CD4-positive, alpha-beta memory T cell (primary cell): ENCODE measurements at places on chromosomes 6 and 20. TPM values are rescaled to one million over a fixed set of nuclear protein-coding genes. Genes with fewer than 3 reads are reported as not detected.

DNA sequence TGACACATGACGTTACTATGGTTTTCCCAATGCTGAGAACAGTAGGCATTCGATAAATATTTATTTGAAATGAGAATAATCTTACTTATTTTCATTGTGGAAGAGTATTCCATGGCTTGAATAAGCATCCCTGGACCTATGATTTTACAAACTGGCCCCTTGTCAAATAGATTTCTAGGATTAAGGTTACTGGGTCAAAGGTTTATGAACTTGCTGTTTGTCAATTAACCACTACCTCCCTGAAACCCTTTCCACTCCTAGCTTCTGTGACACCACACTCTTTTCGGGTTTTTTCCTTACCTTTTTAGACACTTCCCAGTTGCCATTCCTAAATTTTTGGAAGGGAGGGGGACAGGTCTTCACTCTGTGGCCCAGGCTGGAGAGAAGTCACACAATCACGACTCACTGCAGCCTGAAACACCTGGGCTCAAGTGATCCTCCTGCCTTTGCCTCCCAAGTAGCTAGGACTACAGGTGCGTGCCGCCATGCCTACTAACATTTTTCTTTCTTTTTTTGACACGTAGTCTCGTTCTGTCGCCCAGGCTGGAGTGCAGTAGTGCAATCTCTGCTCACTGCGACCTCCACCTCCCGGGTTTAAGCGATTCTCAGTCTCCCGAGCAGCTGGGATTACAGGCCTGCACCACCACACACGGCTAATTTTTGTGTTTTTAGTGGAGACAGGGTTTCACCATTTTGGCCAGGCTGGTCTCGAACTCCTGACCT, 5.1 kb upstream of the SRSF6 start:
- no peaks in the 10 kb centered on the region for H3K36me3 ChIP-seq
- no peaks in the 10 kb centered on the region for H3K27me3 ChIP-seq
- DNase-seq, result no peak
- H3K27ac ChIP-seq, result no peak overlapping the region
- H3K4me3 ChIP-seq, result no peak overlapping the region

DNA sequence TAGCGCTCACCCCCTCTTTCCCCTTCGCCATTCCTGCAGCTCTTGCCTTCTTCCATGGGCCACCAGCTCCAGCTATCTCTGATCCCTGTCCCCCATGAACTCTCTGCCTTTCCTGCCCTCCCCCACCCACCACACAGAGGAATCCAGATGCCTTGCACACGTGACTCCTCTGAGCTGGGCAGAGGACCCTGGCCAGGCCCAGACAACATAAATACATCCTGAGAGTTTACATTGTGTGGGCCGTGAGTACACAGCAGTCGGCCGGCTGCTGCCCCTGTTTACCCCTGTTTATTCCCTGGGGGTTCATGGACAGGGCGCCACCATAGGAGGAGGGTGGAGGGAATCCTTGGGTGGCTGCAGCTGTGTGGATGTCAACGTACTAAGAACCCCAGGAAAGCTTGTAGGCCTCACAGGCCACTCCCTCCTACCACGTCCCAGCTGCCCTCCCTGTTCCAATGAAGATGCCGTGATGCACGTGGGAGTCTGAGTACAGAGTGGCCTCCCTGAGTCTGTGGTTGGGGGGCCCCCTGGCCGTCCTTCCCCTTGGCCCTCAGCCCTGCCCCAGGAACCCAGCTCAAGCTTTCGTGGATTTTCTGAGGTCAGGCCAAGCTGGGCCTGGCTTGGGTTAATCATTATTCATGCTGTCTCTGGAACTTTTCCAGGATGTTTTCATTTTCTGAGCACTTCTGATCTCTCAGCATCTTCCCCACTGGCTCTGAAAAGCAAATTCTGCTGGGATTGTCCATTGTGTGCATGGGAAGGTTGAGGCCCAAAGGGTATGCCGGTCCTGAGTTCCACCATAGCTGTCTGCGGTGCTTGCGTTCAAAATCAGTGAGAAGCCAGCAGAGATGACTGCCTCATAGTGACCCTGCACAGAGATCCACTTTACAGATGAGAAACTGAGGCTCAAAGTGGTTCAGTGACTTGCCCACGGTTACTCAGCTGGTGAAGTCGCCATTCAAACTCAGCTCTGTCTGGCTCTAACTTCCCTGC, 136.3 kb downstream of the MRPL14 start:
- no peak for DNase-seq
- H3K27me3 ChIP-seq, result no peaks in the 10 kb centered on the region
- H3K4me3 ChIP-seq, result no peak overlapping the region

The MUC22 gene
- not detected for polyA plus RNA-seq

- no peak overlapping the region for H3K27ac ChIP-seq
- no peaks in the 10 kb centered on the region for H3K4me1 ChIP-seq
- H3K36me3 ChIP-seq, result no peaks in the 10 kb centered on the region
- H3K27me3 ChIP-seq, result peaks cover 9% of the 10 kb centered on the region
These were observed 43.0 kb upstream of the NELFCD start for GRCh38 chr20:58938078-58938477.

- H3K27ac ChIP-seq, result no peak overlapping the region
- no peaks in the 10 kb centered on the region for H3K27me3 ChIP-seq
- H3K4me1 ChIP-seq, result no peaks in the 10 kb centered on the region
- no peak for DNase-seq
- no peaks in the 10 kb centered on the region for H3K36me3 ChIP-seq
- H3K4me3 ChIP-seq, result no peak overlapping the region
These were observed 27.4 kb downstream of the UBE3D start for GRCh38 chr6:83038246-83038645.

- peak; percentile 69 for DNase-seq
- H3K36me3 ChIP-seq, result no peaks in the 10 kb centered on the region
- peaks cover 5% of the 10 kb centered on the region for H3K27me3 ChIP-seq
- peaks cover 7% of the 10 kb centered on the region for H3K4me1 ChIP-seq
- H3K4me3 ChIP-seq, result peak within 1 kb of the TSS; percentile 38
- no peak within 1 kb of the TSS for H3K27ac ChIP-seq
These were observed at the start of gene MYBL2 for GRCh38 chr20:43666376-43667328. MYBL2 (plus strand) TSS chr20:43667114; CDS start chr20:43667284, 170 bp downstream.

DNA sequence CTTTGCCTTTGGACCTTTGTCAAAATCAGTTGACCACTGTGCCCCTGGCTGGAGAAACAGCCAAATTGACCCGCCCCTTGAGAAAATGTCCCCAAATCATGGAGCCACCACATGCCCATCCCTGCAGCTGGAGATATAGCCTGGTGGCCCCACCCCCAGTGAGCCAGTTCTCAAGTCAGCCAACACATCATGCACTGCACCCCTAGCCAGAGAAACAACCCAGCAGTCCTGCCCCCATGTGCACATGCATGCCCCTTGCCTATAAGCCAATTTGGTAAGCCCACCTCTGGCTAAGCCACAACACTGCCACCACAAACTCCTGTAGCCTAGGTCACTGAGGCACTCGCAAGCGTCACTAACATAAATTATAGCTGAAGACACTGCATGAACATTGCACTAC, 174.2 kb upstream of the ECI2 start:
- no peak overlapping the region for H3K27ac ChIP-seq
- no peaks in the 10 kb centered on the region for H3K4me1 ChIP-seq
- no peak overlapping the region for H3K4me3 ChIP-seq

DNA sequence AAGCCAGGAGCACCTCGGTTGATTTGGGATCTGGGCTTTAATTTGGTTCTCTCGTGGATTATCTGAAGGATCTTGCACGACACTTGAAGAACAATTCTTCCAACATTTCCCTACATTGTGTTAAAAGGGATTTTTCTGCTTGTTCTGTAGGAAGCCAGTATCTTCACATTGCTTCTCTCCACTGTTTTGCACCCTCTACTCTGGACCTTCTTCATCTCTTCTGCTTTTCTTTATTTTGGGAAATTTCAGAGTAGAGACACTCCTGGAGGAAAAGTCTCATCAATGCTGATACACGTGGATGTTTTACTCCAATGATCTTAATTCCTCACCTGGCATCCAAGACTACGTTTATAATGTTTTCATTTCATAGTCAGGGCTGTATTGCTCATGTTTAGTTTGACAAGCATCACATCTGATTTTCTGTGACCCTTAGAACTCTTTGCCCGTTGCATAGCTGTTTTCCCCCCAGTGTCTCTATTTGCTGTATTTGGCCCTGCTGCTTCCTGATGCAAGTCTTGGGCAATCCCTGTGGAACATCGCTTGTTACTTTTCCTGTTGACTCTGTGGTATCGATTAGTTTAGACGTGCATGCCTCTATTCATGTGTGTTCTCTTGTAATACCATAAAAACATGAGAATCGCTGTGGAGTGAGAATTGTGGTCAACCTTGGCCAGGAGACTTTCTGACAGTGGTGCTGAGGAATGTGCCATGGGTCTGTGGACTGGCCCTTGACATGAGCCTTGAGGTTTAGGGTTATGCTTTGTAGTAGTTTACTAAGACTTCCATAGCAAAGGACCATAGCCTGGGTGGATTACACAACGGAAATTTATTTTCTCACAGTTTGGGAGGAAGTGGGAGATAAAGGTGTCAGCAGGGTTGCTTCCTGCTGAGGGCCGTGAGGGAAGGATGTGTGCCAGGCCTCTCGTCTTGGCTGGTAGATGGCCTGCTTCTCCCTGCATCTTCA, 12.5 kb downstream of the PLCB1 start:
- peaks cover 11% of the 10 kb centered on the region for H3K4me1 ChIP-seq
- no peaks in the 10 kb centered on the region for H3K27me3 ChIP-seq
- H3K4me3 ChIP-seq, result no peak overlapping the region
- H3K27ac ChIP-seq, result no peak overlapping the region

GRCh38 chr6:131910219-131910589, 41.0 kb downstream of the CCN2 start:
- no peak for DNase-seq
- no peaks in the 10 kb centered on the region for H3K27me3 ChIP-seq
- no peaks in the 10 kb centered on the region for H3K36me3 ChIP-seq
- H3K27ac ChIP-seq, result no peak overlapping the region
- peaks cover 17% of the 10 kb centered on the region for H3K4me1 ChIP-seq

DNA sequence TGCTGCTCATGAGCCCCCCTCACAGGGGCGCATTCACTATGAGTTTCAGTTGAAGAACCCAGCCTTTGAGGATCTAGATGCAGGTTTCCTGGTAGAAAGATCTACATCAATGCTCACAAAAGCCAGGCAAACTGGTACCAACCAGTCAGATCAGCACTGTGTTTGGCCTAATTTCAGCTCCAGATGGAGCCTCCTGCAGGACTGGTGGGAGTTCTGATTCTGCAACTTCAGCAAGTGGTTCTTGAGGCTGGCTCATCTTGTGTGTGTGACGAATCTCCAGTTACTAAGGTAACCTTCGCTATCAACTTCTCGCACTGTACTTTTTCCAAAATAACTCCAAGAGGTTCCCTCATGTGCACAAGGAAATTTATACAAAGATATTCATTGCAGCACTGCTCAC, 118.8 kb downstream of the ZMYND8 start:
- no peak overlapping the region for H3K4me3 ChIP-seq
- no peak for DNase-seq
- H3K27ac ChIP-seq, result no peak overlapping the region

GRCh38 chr6:160859822-160860221, 131.7 kb upstream of the MAP3K4 start:
- no peaks in the 10 kb centered on the region for H3K36me3 ChIP-seq
- H3K4me1 ChIP-seq, result no peaks in the 10 kb centered on the region
- H3K4me3 ChIP-seq, result no peak overlapping the region
- no peaks in the 10 kb centered on the region for H3K27me3 ChIP-seq

GRCh38 chr20:50385733-50386640, 124.2 kb upstream of the PTPN1 start:
- peaks cover 55% of the 10 kb centered on the region for H3K4me1 ChIP-seq
- H3K27me3 ChIP-seq, result no peaks in the 10 kb centered on the region
- peak; percentile 77 for DNase-seq
- H3K36me3 ChIP-seq, result no peaks in the 10 kb centered on the region
- H3K27ac ChIP-seq, result peak overlapping the region; percentile 37

The CRISP3 gene
- not detected for polyA plus RNA-seq

DNA sequence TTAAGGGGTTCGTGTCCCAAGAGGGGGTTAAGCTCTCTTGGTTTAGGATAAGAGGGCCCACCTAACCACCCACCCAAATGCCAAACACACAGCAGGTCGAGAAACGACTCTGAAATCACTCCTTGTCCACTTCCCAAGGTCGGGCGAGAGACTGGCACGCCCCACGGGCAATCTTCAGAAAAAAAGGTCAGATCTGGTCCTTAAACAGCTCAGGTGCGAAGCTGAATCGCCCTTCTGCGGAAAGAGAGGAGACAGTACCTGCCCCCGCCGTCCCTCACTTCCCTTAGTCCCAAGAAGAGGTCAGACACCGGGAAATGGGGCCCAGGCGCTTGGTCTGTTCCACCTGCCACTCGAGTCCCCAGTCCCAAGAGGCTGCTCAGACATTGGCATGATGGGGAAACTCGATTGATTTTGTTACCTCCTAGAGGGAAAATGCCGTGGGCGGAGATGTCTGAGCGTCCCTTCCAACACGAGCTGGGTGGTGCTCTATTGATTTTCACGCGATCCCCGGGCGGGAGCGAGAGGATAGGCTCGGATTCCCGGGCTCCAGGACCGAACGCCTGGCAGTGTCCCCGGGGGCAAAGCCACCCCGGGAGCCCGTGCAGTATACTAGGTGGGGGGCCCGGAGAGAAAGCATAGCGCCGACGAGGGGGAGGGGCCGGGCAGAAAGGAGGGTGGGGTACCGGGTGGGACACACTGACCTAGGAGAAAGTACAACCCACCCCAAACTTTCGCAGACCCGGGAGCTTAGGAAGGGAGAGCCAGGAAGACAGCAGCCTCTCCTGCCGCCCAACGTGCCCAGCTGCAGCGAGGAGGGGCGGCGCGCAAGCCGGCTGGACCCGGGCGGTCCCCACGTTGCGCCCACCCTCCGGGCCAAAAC, 1.1 kb upstream of the SAMD5 start:
- no peak overlapping the region for H3K27ac ChIP-seq
- H3K4me1 ChIP-seq, result peaks cover 7% of the 10 kb centered on the region
- H3K36me3 ChIP-seq, result no peaks in the 10 kb centered on the region
- peaks cover 11% of the 10 kb centered on the region for H3K27me3 ChIP-seq

The FGD2 gene
- not detected for polyA plus RNA-seq

- peak overlapping the region; percentile 95 for H3K27ac ChIP-seq
- peaks cover 60% of the 10 kb centered on the region for H3K4me1 ChIP-seq
- peak; percentile 66 for DNase-seq
- H3K4me3 ChIP-seq, result peak overlapping the region; percentile 6
- H3K36me3 ChIP-seq, result no peaks in the 10 kb centered on the region
These were observed 176.6 kb upstream of the TAB2 start for GRCh38 chr6:149140910-149141290.

The FAM209B gene
- polyA plus RNA-seq, result 0.58 TPM

GRCh38 chr6:7243179-7243981, 69.6 kb downstream of the SSR1 start:
- peaks cover 6% of the 10 kb centered on the region for H3K4me1 ChIP-seq
- H3K4me3 ChIP-seq, result no peak overlapping the region
- H3K27ac ChIP-seq, result no peak overlapping the region
- H3K27me3 ChIP-seq, result no peaks in the 10 kb centered on the region
- peak; percentile 69 for DNase-seq
